Stimulated activated CD4-positive, alpha-beta T cell treated with anti-CD3 and anti-CD28 coated beads, Interleukin-1b, Interleukin-23, amount 100 ng/mL, for 48 hours (primary cell): ENCODE measurements at places on chromosomes 7 and 10.

- no peak for DNase-seq
Measured at GRCh38 chr10:86262688-86263181, 103.9 kb downstream of the GRID1 start.

GRCh38 chr7:45389073-45389872 lies 184.9 kb upstream of the ADCY1 start:
- DNase-seq: no peak

DNA sequence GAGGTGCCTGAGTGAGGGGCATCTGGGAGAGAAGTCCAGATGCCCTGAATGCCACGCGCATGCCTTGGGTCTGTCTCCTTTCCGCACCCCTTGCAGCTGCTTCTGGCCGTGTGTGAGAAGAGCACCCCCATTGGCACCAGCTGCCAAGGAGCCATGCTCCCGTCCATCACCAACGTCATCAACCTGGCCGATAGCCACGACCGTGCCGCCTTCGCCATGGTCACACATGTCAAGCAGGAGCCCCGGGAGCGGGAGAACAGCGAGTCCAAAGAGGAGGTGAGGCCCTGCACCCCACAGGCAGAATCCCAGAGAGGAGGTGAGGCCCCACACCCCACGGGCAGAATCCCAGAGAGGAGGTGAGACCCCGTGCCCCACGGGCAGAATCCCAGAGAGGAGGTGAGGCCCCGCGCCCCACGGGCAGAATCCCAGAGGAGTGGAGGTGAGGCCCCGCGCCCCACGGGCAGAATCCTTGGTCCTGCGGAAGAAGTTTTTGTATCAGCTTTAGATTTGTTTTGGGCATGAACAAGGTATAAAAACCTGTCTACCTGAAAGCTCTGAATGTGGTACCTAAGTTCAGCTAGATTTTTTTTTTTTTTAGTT lies 91.8 kb downstream of the TRRAP start:
- no peak for DNase-seq

- DNase-seq: no peak
Measured at GRCh38 chr7:131285556-131285955, 42.1 kb upstream of the MKLN1 start.

GRCh38 chr10:33815776-33816175 lies 481.3 kb upstream of the NRP1 start:
- no peak for DNase-seq

GRCh38 chr7:36708767-36709166 lies 15.5 kb downstream of the AOAH start:
- no peak for DNase-seq

DNA sequence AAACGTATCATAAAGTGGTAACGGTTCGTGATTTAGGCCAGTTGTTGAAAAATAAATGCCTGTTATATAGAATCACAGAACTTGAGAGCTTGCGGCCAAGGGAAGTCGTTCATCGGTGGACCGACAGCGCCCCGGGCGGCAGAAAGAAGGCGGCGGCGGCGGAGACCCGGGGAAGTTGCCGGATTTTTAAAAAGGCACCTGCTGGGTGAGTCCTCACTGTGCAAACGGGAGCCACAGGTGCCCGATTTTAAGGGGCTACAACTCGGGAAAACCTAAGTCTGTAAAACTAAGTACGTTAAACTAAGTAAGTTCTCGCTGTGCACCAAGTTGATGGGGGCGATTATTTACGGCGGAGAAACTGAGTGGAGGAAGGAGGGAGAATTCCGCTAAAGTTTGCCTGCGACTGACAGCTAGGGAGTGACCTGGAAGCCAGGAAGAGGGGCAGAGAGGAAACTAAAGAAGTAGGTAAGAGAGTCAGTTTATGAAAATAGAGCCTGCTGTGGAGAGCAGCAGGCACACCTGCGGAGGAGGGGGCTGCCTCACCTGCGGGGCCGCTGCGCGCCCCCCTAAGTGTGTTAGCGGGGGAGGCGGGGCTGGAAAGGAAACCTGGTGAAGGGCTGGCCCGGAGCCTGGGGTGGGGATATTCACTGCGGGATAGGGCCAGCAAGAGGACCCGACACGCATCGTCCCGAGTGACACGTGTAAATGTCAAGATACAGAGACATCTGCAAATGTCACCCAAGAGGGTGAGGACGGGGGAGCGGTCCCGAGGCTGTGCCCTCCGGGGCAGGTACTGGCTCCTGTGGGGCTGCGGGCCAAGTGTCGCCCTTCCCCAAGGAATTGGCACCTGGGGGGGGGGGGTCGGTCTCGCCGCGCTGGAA lies 996 bp downstream of the ADAM12 start:
- DNase-seq: peak; percentile 48

- DNase-seq: no peak
Measured at GRCh38 chr10:59384761-59385160, 22.4 kb upstream of the FAM13C start.

DNA sequence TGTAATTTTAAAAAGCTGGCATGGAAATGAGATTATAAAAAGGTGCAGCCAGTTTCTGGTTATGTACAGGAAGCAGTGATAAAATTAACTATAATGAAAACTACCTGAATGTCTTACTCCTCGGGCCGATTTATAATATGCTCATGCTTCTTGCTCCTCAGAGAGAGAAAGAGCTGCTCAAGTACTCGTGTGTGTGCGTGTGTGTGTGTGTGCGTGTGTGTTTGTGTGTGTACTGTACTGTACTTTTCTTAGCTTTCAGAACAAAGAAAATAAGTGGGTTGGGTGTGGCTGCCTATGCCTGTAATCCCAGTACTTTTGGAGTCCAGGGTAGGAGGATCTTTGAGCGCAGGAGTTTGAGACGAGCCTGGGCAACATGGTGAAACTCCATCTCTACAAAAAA lies 96.6 kb upstream of the NMT2 start:
- no peak for DNase-seq

DNA sequence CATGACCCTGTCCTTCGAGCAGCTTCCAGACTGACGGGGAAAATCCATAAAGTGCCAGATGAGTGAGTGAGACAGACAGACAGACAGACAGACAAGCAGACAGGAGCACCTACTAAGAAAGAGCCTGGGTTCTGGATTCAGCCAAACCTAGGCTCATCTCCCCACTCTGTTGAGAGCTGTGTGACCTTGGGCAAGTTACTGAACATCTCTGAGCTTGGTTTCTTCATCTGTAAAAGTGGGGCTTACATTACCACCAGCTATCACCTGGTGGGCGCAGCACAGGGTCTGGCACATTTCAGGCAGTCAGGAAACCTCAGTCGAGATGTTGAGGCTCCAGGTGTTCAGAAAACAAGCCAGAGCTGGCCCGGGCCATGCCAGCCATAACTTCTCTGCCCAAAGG lies 37.6 kb downstream of the C10orf105 start:
- no peak for DNase-seq

- DNase-seq: no peak
Measured at GRCh38 chr10:88111294-88111693, 247.9 kb downstream of the PTEN start.

DNA sequence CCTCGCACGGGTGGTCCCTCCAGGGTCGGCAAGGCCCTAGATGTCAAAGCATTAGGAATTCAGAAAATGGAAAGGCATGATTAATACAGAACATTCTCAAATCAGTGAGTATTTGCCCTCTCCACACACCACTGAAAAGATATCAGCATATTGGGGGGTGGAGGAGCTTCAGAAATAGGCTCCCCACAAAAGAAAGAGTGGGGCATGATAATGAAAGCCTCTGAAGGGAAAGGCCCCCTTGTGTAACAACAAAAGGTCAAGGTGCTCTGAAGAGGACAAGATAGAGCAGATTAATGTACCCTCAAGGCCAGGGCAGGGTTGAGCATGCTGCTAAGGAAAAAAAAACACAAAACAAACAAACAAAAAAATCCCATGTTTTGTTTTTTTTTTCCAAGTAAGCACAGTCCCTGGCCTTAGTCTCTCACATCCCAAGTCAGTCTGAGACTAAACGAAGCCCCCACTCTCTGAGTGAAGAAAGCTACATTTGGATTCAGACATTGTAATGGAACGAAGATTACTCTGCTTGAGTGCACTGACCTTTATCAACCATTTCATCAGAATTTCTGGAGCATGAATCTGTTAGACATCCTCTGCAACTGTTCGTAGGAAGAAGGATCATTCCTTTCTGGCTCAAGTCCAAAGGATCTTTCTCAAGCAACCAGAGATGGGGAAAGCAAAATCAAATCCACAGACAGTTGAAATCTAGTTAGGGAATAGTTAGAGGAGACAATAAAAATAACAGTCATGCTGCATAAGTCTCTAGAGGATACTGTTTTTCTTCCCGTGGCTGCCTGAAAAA lies 27.4 kb upstream of the DGKI start:
- no peak for DNase-seq

- DNase-seq: no peak
Measured at GRCh38 chr7:105209870-105210269, 178.9 kb downstream of the SRPK2 start.
